ENCODE measurements at places on chromosomes 7 and 10. TPM values are rescaled to one million over a fixed set of nuclear protein-coding genes. Genes with fewer than 3 reads are reported as not detected.

The MMD2 gene
- total RNA-seq, result not detected

The PHYH gene
- total RNA-seq, result 19.0 TPM

The AGR2 gene
- total RNA-seq, result 56.3 TPM

The KNDC1 gene
- 11.0 TPM for total RNA-seq

The PILRA gene
- total RNA-seq, result 3.9 TPM

The NFKB2 gene
- 23.1 TPM for total RNA-seq

The NOLC1 gene
- total RNA-seq, result 64.7 TPM

The BTAF1 gene
- total RNA-seq, result 38.0 TPM

Data from progenitor cell of endocrine pancreas (in vitro differentiated cells).